ENCODE measurements at places on chromosomes 7 and 10.

- no peak for DNase-seq
These were observed 219.6 kb upstream of the GPR26 start for GRCh38 chr10:123446449-123447156.

DNA sequence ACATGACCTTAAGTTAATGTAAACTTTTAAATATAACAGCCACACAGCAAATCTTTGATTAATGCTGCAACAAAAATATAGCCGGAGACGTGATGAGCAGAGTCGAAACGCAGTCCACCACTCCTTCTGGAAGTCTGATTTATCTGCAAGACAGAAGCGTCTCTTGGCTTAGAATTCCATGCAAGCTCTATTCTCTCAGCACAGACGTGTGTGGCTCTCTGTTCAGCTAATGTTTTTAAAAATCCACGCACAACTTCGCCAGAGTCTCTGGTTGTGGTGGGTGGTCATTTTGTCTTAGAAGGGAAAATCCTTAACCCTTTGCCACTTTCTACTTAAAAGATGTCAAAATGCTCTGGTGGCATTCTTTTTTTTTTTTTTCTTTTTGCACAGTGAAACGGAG, 438.0 kb upstream of the MGMT start:
- no peak for DNase-seq

DNA sequence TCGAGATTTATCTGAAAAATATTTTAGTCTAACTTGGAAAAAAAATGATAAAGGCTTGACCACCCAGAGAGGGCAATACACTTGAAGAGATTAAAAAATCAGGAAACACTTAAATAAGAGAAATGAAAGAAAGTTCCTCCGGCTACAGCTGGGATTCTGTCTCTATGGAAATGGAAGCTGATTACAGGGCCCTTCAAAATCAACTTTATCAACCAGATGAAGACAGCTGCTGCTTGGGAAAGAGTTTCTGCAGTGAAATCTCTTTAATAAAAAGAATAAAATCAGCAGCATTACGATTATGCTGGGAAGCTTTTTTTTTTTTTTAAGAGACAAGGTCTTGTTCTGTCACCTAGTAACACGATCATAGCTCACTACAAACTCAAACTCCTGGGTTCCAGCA, 4.5 kb downstream of the RSU1 start:
- DNase-seq, result no peak

DNA sequence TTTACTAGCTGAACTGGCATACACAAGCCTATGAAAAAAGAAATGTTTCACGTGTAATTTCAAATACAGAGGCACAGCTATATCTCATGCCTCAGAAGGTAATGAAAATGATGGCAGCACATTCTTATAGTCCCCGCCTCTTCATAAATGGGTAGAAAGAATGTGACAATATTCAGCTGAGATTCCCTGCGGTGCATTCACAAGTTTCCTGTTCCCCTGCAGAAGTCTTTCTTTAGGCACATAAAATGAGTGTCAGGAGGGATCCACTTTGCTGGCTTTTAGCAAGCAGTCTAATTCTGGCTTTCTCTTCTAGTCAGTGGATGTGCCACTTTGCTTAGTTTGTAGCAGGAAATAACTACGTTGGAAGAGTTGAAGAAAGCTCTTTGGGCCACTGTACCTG, 56.1 kb downstream of the DGKB start:
- DNase-seq, result no peak

- no peak for DNase-seq
These were observed 298.1 kb downstream of the GFRA1 start for GRCh38 chr10:115974816-115975430.

- DNase-seq, result no peak
These were observed 38.0 kb downstream of the SNX10 start for GRCh38 chr7:26329520-26330255.

- peak; percentile 53 for DNase-seq
These were observed 15.5 kb upstream of the CRTAC1 start for GRCh38 chr10:98045785-98046389.
